ENCODE measurements at places on chromosomes 2 and 18.

DNA sequence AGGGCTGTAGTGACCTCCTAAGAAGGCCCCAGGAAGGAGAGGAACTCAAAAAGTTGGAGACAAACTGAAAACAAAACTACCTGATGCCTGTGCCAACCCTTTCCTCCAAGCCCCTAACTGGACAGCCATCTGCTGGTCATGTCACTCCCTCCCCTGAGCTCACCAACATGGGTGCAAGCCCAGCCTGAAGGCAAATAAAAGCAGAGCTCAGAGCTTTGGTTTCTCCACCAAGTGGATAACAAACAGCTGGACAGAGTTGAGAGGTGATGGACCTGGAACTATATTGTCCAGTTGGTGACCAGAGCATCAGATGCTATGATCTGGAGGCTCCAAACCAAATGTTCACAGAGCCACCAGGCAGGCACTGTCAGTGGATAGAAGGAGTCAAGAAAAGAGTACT, 34.6 kb upstream of the MAL start:
- no peak for DNase-seq
- H3K36me3 ChIP-seq = no peaks in the 10 kb centered on the region
- H3K4me1 ChIP-seq = no peaks in the 10 kb centered on the region

GRCh38 chr2:169162613-169163012, 93.2 kb downstream of the DHRS9 start:
- H3K36me3 ChIP-seq = no peaks in the 10 kb centered on the region
- H3K4me3 ChIP-seq = no peak overlapping the region
- H3K27ac ChIP-seq = no peak overlapping the region

DNA sequence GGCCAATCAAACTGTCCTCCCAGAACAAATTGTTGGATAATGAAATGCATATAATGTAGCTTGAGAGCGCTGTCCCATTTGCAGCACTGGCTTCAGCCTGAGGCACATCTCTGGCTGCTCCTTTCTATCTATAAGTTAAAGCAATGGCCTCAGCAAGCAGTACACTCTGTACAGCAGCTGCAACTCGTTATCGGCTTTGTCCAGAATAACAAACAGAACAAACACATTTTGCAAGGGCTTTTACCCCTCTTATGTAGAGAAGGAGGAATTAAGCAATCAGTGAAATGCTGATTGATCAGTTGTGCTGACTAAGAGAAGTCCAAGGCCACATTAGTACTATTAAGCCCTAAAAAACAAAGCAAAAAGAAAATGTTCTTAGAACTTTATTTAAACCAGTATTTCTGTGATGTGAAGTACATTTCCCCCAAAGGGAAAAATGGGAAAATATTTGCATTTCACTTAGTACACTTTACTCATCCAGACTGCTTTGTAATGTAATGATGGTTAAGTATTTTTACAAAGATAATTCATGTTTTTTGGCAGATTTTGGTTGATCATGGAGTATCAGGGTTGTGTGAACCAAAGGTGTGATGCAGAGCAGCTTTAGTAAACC, 15.0 kb upstream of the CPS1 start:
- no peak overlapping the region for H3K4me3 ChIP-seq
- no peaks in the 10 kb centered on the region for H3K4me1 ChIP-seq
- H3K36me3 ChIP-seq = no peaks in the 10 kb centered on the region
- H3K27me3 ChIP-seq = no peaks in the 10 kb centered on the region
- H3K27ac ChIP-seq = no peak overlapping the region

DNA sequence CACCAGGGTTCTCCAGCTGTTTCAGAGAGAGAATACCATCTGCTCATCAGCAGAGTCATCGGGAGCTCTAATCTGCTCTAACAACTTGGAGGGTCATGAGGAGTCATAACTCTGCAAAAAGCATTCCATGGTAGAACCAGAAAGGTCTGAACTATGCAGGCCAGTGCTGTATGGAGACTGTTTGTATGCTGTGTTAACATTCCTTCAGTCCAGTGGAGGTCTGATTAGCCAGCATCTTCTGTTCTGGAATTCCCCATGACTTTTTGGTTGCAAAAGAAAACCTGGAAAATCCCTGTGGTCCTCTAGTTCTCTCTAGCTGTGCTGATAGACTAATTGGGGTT, 9.4 kb upstream of the ITGB6 start:
- H3K4me3 ChIP-seq = no peak overlapping the region
- peaks cover 50% of the 10 kb centered on the region for H3K4me1 ChIP-seq
- H3K27ac ChIP-seq = peak overlapping the region; percentile 98
- no peaks in the 10 kb centered on the region for H3K27me3 ChIP-seq

- no peak overlapping the region for H3K27ac ChIP-seq
- H3K36me3 ChIP-seq = no peaks in the 10 kb centered on the region
- H3K4me3 ChIP-seq = no peak overlapping the region
Measured at GRCh38 chr18:75216212-75216910, 5.8 kb downstream of the TSHZ1 start.

GRCh38 chr2:142545036-142545435, 332.4 kb upstream of the KYNU start:
- no peaks in the 10 kb centered on the region for H3K36me3 ChIP-seq
- no peak overlapping the region for H3K27ac ChIP-seq
- no peak overlapping the region for H3K4me3 ChIP-seq
- no peak for DNase-seq

- no peak overlapping the region for H3K27ac ChIP-seq
- no peak for DNase-seq
- H3K4me3 ChIP-seq = no peak overlapping the region
- no peaks in the 10 kb centered on the region for H3K36me3 ChIP-seq
- H3K4me1 ChIP-seq = no peaks in the 10 kb centered on the region
Measured at GRCh38 chr18:3753106-3753505, 303.1 kb downstream of the TGIF1 start.

GRCh38 chr2:20621366-20622295, 29.3 kb downstream of the HS1BP3 start:
- peaks cover 13% of the 10 kb centered on the region for H3K4me1 ChIP-seq
- H3K27me3 ChIP-seq = no peaks in the 10 kb centered on the region
- no peaks in the 10 kb centered on the region for H3K36me3 ChIP-seq
- DNase-seq = peak; percentile 34
- H3K4me3 ChIP-seq = no peak overlapping the region
- no peak overlapping the region for H3K27ac ChIP-seq

GRCh38 chr2:211944572-211944971, 594.0 kb downstream of the ERBB4 start:
- H3K36me3 ChIP-seq = no peaks in the 10 kb centered on the region
- no peak overlapping the region for H3K27ac ChIP-seq
- H3K4me3 ChIP-seq = no peak overlapping the region
- no peaks in the 10 kb centered on the region for H3K4me1 ChIP-seq

DNA sequence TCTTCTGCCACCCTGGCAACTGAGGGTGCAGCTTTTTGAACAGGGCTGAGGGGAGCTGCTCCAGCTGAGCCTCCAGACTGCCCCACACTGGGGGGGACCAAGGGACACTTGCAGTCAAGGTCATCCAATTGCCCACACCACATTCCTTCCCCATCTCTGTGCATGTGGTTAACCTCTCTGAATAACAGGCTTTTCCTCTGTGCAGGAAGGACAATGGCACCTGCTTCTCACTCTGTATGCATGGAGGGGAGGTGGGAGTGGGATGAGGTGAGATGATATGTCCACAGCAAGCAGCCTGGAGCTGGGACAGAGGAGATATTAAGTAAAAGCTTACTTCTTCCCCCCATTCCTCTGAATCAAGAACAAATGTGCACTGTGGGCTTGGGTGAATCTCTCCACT, 39.1 kb upstream of the TEX51 start:
- no peak overlapping the region for H3K27ac ChIP-seq
- DNase-seq = no peak
- H3K36me3 ChIP-seq = no peaks in the 10 kb centered on the region
- H3K4me1 ChIP-seq = no peaks in the 10 kb centered on the region
- H3K4me3 ChIP-seq = no peak overlapping the region

DNA sequence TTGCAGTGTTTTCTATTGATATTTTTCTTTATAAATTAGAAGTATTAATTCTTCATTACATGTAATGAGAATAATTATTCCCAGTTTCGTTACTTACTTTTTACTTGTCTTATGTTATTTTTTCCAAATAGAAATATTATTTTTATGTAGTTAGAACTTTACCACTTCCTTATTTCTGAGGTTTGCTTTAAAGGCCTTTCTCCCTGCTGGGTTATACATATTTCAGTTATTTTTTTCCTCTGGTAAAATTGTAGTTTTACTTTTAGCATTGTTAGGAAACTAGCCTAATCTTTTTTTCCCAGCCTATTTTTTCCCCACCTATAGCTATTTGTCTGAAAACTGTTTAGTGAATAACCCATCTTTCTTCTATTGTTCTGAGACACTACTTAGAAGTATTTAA, 17.1 kb downstream of the RNF144A start:
- no peak overlapping the region for H3K4me3 ChIP-seq
- DNase-seq = no peak
- H3K4me1 ChIP-seq = no peaks in the 10 kb centered on the region
- no peaks in the 10 kb centered on the region for H3K27me3 ChIP-seq

- H3K4me1 ChIP-seq = no peaks in the 10 kb centered on the region
- no peak overlapping the region for H3K27ac ChIP-seq
- H3K36me3 ChIP-seq = no peaks in the 10 kb centered on the region
- H3K4me3 ChIP-seq = no peak overlapping the region
- DNase-seq = no peak
Measured at GRCh38 chr18:46408334-46408987, 248.6 kb downstream of the LOXHD1 start.

- H3K4me3 ChIP-seq = no peak overlapping the region
- no peaks in the 10 kb centered on the region for H3K27me3 ChIP-seq
- H3K4me1 ChIP-seq = no peaks in the 10 kb centered on the region
- no peak overlapping the region for H3K27ac ChIP-seq
- H3K36me3 ChIP-seq = no peaks in the 10 kb centered on the region
- DNase-seq = no peak
Measured at GRCh38 chr2:189533288-189534035, 47.1 kb downstream of the SLC40A1 start.
